Midbrain (tissue), 1 donor: ENCODE measurements at places on chromosomes 3 and 15.

DNA sequence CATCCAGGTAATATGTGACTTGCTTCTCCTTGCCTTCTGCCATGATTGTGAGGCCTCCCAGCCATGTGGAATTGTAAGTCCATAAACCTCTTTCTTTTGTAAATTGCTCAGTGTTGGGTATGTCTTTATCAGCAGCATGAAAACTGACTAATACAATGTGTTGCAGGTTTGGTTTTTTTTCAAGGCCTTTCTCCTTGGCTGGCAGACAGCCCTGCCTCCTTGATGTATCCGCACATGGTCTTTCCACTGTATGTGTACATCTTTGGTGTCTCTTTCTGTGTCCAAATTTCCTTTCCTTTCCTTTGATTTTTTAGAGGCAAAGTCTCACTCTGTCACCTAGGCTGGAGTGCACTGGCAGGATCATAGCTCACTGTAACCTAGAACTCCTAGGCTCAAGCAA lies 260.1 kb downstream of the TUSC7 start:
- no peak for DNase-seq

DNA sequence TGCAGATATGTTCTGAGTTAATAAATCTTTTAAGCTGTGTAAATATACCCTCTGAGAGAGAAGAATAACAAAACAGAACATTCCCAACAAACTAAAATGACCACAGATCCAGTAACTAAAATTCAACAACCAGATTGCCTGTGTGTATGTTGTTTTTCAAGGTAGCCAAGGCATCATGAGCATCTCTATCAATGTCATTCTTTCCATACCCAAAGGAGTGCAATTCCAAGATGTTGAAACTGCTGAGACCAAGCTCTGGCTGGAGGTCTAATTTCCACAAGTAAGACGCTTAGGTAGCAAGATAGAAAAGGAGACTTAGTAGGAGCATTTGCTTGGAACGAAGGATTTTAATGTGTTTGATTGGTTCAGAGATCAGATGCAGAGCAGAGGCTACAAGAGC lies 276.3 kb downstream of the RBMS3 start:
- DNase-seq: no peak

- no peak for DNase-seq
Observed at GRCh38 chr3:178568155-178568731, 32.0 kb downstream of the KCNMB2 start.

DNA sequence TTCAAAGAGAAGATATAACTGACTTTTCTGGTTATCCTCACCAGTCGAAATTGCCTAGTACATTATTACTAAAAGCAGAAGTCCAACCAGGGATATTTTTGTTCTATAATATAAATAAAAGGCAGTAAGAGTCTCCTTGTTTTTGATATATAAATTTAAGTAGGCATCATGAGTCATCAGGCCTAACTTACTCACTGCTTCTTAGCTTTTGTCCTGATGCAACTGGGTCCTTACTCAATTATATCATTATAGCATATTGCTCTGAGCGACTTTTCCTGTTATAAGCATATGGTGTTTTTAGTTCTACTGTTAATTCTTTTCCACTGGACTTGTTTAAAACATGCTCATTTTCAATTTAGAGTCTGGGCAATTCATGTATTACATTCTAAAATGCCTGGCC lies 910.1 kb downstream of the MCTP2 start:
- DNase-seq: no peak

GRCh38 chr3:79204351-79204750 lies 563.4 kb downstream of the ROBO1 start:
- DNase-seq: no peak

DNA sequence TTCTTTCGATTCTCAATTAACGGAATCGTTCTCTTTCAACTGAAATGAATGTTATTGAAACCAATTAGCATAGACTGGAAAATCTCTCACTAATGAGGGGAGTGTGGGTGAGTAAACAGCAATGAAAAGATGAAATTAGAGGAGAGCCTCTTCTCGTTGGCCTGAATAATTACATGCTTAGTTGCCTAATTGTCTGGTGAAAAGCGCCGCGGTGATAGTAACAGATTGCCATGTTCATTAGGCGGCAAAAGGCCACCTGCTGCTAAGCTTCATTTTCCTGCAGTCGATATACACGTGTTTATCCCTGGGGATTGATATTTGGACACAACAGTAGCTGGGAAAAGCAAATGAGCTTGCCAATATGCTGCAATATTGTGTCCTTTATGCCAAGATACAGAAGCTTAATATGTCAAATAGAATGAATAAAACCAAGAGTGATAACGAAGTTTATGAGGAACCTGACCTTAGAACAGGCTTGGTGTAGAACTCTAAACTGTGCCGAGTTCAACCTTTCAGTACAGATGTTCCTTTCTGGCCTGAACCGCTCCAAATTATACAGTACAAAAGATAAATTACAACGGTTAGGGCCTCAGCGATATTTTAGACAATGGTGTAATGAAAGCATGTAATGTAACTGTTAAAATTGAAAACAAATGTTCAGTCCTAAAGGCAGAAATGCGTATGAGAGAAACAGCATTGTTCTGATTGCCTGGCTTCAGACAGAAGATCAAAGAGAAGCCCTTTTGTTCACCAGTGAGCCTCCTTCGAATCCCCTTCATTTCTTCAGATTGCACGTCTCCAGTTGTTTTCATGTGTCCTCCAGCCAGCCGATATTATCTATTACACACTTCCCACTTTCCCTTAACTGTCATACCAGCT lies 185.2 kb downstream of the SHOX2 start:
- no peak for DNase-seq

GRCh38 chr3:113179235-113179824 lies 32.0 kb upstream of the BOC start:
- no peak for DNase-seq

DNA sequence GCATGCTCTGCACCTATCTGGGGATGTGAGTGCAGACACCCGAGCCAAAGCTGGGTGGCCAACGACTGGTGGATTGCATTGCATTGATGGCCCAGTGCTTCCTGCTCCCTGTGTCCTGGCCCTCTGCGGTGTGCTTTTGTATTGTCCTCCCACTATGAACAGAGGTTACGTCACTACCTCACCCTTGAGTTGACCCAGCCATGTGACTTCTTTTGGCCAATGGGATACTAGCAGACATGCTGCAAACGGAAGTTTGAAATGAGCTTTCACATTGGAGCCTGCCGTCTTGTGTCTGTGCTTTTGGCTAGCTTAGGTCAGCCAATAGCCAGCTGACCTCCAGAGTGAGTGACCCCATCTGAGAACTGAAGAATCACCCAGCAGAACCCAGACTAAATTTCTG lies 15.3 kb upstream of the TBC1D21 start:
- DNase-seq: no peak

GRCh38 chr15:62711691-62712454 lies 330.7 kb upstream of the TPM1 start:
- no peak for DNase-seq

DNA sequence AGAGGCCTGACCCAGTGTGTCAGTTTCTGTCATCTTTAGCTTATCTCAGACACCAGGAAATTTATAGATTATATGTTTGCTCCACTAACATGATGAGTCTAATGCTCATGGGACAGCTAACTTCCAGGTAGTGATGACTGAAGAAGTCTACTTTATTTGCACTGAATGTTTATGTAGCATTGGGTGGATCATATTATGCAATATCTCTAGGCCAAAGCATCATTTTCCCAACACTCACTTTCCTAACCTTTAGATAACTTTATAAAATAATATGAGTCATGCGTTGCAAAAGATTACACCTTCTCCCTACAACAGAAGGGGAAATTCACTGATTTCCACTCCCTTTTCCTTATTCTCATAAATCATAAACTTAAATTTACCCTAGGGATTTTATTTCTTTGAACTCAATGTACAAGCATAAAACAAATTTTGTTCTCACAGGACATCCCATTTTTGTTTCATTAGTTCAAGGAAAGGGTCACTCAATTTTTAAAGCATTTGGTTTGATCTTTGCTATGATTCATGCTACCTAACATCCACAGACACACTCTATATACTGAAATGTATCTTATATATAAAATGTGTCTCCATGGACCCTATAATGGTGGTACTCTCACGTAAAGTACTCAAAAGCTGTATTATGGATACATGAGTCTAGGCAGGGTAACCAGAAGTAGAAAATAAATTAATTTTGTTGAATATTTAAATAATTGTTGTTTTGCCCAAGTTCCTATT lies 225.2 kb downstream of the WDR72 start:
- DNase-seq: no peak

GRCh38 chr3:172189987-172190603 lies 150.7 kb downstream of the FNDC3B start:
- no peak for DNase-seq

DNA sequence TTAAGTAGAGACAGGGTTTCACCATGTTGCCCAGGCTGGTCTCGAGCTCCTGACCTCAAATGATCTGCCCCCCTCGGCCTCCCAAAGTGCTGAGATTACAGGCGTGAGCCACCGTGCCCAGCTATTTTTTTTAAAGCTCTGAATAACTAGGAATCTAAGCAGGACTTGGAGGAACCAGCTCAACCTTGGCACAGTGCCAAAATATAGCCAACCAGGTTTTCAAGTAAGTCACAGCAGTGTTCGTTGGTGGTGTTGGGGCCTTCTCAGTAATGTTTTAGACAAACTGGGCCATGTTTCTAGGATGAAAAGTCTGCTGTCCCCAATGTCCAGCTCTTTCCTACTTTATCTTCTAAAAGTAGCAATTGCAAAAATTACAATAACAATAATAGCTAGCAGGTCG lies 6.4 kb upstream of the ADAM10 start:
- DNase-seq: no peak

- DNase-seq: peak; percentile 33
Observed at GRCh38 chr3:65170390-65171042, 482.7 kb upstream of the ADAMTS9 start.

- DNase-seq: no peak
Observed at GRCh38 chr3:50415816-50416215, 56.5 kb upstream of the TMEM115 start.

- no peak for DNase-seq
Observed at GRCh38 chr3:59867185-59868002, 817.6 kb upstream of the CFAP20DC start.

GRCh38 chr3:189270248-189270832 lies 98.6 kb downstream of the TPRG1 start:
- DNase-seq: peak; percentile 43

DNA sequence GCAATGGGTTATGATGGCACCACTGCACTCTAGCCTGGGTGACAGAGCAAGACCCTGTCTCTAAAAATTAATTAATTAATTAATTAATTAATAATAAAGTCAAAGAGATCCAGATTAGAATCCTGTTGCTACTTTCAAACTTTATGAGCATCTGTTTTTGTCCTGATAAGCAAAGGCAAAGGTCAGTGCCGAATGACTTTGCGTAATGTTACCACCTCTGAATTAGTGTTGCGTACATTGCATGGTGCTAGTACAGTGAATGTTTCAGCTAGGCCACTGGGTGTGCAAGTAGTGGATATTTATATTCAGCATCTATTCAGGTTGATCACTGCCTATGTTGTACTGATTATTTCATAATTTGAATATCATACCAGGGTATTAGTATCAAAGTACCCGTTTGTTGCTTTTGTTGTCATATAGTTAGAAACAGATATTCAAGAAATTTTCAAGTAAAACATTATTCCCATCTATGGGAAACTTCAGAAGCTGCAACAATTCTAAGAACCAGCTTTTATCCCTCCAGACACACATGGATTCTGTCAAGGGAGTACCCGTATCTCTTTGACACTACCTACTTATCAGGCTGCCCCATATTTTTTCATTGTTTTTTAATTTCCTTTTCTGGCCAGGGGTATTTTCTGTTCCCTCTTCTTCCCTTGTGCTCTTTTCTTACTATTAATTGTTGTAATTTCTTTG lies 127.1 kb upstream of the GRM7 start:
- DNase-seq: no peak

DNA sequence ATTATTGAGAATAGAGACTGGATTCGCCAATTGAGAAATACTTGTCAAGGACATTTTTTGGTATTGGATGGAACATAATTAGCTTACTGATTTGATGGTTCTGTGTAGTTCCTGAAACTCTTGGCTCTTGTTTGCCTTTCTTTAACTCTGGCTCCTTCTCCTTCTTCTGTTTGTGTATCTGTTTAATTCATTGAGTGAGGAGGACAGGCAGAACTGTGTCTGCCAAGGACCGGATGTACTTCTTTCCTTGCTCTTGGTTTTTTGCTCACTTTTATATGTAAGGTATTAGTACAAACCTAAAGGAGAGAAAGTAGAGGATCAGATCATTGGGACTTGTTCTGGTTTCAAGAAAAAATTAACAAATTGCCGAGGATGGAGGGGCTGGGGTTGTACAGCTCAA lies 48.9 kb downstream of the TCF12 start:
- no peak for DNase-seq

GRCh38 chr3:29605845-29606244 lies 325.0 kb downstream of the RBMS3 start:
- DNase-seq: no peak

DNA sequence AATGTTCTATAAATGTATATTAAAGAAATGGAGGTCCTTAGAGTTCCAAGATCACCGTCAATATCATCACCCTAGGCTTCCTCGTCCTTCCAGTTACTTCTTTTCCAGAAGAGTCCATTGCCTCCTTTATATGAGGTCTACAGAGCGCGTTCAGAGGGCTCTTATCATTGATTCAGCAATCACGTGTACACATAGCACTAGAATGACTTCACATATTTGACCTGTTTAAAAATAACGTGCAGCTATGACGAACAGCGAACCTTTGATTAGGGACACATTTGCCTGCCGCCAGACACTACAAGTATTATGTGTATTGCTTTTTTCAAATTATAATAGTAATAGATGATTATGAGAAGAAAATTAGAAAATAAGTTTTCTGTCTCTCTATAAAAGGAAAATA lies 26.0 kb downstream of the IGF1R start:
- no peak for DNase-seq

GRCh38 chr15:85955501-85956391 lies 123.9 kb upstream of the AGBL1 start:
- DNase-seq: no peak

DNA sequence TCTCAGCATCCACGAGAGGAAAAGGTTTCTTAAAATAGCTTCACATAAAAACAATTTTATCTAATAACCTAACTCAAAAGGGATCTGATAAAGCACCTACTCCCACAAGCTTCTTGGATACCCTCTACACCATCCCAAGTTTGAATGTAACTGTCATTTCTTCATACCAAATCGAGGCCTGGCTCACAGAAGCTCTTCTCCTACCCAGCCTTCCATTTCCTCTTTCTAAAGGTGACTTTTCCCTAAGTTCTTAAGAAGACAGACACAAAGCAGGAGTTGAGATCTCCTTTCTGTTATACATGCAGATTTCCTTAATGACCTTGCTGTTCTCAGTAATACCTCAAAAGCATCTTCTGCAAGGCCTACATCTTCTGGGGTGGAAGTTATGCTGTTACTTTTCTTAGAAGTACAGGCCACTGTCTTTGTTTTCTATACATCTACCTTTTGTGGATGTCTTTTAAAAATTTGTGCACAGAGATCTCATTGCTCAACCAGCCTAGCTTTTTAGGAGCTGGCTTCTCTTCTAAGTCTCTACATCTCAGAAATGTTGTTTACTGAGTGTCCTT lies 3.4 kb upstream of the LRRIQ4 start:
- DNase-seq: no peak

- DNase-seq: no peak
Observed at GRCh38 chr3:151859233-151859673, 14.2 kb upstream of the SUCNR1 start.

- DNase-seq: no peak
Observed at GRCh38 chr3:93855401-93855800, 118.3 kb downstream of the PROS1 start.

GRCh38 chr15:73951601-73952000 lies 25.3 kb downstream of the LOXL1 start:
- no peak for DNase-seq

- DNase-seq: no peak
Observed at GRCh38 chr3:39361252-39361927, 21.8 kb upstream of the SLC25A38 start.
